ENCODE measurements at places on chromosomes 3 and 15.

- H3K27me3 ChIP-seq, result no peaks in the 10 kb centered on the region
- peak overlapping the region; percentile 34 for H3K27ac ChIP-seq
- no peak overlapping the region for H3K4me3 ChIP-seq
Observed at GRCh38 chr15:101455291-101456025, 34.0 kb downstream of the PCSK6 start.

DNA sequence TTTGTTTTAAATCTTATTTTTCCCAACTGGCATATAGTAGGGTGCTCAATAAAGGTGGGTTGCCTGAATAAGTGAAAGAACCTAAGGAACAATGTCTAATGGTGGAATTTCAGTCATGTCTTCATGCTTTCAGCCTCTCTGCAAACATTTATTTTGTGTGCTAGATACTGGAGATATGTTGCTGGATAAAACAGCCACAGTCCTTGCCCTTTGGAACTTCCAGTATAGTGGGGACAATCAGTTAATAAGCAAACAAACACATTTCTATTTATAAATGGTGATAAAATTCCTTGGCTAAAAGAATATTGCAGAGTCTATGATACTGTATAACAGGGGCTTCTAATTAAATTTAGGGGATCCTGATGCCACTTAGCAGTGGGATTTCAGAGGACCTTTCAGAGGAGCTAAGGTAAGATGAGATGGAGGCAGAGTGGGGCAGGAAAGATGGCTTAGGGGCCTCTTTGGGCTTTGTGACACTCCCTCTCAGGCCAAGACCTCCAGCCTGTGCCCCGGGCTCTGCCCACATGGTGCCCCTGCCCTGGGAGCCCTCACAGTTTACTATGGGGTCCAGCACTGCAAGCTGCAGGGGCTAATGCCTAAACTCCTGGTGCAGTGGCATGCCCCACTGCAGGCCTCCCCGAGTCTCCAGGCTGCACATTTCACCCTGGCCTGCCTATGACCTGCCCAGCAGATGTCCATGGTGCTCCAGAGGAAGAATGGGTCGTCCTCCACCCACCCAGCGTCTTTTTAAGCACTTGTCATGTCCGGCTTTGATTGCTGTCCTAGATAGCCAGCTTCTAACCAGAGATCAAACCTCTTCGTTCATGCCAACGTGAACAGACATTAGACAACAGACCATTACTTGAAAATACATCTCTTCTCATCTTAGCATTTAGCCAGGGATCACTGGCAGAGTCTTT is 61.6 kb upstream of the PRR23C start:
- H3K27ac ChIP-seq, result no peak overlapping the region
- no peak overlapping the region for H3K4me3 ChIP-seq
- H3K36me3 ChIP-seq, result no peaks in the 10 kb centered on the region
- H3K4me1 ChIP-seq, result no peaks in the 10 kb centered on the region

DNA sequence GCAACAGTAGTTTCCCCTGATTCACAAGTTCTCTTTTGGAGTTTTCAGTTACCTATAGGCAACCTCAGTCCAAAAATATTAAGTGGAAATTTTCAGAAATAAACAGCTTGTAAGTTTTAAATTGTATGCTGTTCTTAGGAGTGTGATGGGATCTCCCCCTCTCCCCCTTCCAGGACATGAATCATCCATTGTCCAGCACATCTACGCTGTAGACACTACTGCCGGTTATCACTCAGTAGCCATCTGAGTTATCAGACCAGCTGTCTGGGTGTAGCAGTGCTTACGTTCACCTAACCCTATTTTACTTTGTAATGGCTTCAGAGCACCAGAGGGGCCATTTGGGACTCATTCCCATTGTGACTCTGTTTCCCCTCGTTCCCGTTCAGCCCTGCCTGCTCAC is 96.7 kb upstream of the PLXNA1 start:
- no peaks in the 10 kb centered on the region for H3K4me1 ChIP-seq
- H3K27ac ChIP-seq, result no peak overlapping the region
- DNase-seq, result no peak
- H3K36me3 ChIP-seq, result no peaks in the 10 kb centered on the region
- no peak overlapping the region for H3K4me3 ChIP-seq
- no peaks in the 10 kb centered on the region for H3K27me3 ChIP-seq

GRCh38 chr3:156356537-156357363 is 198.2 kb downstream of the SSR3 start:
- no peak for DNase-seq
- no peaks in the 10 kb centered on the region for H3K36me3 ChIP-seq
- no peaks in the 10 kb centered on the region for H3K27me3 ChIP-seq
- H3K4me3 ChIP-seq, result no peak overlapping the region

DNA sequence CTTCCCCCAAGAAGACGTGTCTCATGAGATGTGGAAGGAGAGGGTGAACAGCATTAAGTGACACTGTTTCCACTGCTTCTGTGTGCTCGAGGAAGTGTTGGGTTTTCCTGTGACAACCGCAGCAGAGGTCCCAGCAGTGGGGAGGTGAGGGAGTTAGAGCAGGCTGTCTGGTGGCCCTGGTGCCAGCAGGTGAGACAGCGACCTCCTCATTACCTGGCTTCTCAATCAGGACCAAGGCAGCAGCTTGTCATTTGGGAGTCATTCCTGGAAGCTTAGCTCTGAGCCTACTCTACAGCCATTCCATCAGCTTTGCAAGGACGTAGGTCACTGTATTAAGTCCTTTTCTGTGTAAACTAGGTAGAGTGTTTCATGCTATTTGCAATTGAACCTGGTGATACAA is 63.3 kb upstream of the RGMA start:
- DNase-seq, result no peak
- H3K27me3 ChIP-seq, result no peaks in the 10 kb centered on the region
- peak overlapping the region; percentile 56 for H3K27ac ChIP-seq

DNA sequence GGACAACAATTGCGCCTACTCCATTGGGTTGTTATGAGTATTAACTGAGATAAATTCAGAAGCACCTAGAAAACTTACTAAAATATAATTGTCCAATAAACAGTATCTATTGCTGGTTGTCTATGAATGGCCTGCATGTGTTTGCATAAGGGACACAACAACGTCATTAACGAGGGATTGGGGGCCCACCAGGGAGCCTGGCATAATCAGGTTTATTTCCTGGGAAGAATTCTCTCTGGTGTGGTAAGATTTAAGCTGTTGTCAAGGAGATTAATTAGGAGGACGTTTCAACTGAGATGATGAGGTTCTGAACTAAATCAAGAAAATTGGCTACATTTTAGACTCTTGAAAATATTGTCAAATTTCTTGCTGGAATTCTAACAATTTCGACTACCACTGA is 176.1 kb upstream of the CDIN1 start:
- no peak overlapping the region for H3K4me3 ChIP-seq
- H3K27ac ChIP-seq, result no peak overlapping the region
- no peaks in the 10 kb centered on the region for H3K36me3 ChIP-seq
- no peak for DNase-seq
- no peaks in the 10 kb centered on the region for H3K27me3 ChIP-seq
